CD4-positive, alpha-beta T cell treated with Interleukin-2 at 100 ng/mL for 4 hours (primary cell): ENCODE measurements at places on chromosomes 1 and 21.
A peak's percentile ranks its signal among the peaks of the same experiment; 100 is the strongest.

DNA sequence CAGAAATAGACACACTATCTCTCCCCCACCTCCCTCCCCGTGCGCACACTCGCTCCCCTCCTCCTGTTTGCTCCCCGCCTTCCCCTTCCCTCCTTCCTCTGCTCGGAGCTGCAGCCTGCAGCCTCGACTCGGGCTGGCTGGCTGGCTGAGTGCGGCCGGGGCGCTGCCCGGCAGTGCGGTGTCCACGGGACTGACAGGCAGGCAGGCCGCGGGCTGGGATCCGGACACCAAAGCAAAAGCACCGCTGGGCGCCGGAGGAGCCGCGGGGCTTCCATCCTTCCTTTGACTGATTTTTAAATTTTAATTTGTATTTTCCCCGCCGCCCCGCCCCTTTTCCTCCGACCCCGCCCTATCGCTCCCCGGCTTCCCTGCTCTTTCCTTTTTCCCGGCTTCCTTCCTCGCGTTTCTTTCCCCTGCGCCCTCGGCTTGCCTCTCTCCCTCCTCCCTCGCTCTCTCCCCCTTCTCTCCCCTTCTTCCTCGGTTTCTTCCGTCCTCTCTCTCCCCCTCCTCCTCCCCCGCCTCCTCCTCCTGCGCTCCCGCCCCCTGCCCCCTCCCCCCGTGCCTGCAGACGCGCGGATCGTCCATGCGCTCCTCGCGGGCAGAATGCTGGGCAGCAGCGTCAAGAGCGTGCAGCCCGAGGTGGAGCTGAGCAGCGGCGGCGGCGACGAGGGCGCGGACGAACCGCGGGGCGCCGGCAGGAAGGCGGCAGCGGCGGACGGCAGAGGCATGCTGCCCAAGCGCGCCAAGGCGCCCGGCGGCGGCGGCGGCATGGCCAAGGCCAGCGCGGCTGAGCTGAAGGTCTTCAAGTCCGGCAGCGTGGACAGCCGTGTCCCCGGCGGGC lies 109.4 kb downstream of the NAV1 start:
- no peak for DNase-seq

- DNase-seq: no peak
These were observed 130.0 kb upstream of the BACE2 start for GRCh38 chr21:41037936-41038335.

DNA sequence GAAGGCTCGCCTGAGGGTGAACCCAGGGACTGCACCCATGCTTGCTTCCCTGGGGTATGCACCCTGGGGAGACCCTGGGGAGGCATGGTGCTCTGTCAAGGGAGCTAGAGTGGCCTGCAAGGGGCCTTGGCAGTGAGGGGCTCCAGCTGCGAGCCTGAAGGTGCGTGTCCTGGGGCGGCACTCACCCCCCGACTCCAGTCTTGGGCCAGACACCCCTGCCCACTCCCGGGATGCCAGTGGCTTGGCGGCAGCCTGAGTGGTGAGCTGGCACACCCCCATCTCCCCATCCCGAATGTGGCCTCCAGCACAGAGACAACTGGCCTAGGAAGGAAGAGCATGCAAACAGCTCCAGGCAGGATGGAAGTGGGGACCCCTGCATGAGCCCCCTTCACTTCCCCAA lies 2.6 kb downstream of the SUMO3 start:
- DNase-seq: no peak

GRCh38 chr1:9886092-9886742 lies 23.9 kb downstream of the CTNNBIP1 start:
- DNase-seq: no peak

DNA sequence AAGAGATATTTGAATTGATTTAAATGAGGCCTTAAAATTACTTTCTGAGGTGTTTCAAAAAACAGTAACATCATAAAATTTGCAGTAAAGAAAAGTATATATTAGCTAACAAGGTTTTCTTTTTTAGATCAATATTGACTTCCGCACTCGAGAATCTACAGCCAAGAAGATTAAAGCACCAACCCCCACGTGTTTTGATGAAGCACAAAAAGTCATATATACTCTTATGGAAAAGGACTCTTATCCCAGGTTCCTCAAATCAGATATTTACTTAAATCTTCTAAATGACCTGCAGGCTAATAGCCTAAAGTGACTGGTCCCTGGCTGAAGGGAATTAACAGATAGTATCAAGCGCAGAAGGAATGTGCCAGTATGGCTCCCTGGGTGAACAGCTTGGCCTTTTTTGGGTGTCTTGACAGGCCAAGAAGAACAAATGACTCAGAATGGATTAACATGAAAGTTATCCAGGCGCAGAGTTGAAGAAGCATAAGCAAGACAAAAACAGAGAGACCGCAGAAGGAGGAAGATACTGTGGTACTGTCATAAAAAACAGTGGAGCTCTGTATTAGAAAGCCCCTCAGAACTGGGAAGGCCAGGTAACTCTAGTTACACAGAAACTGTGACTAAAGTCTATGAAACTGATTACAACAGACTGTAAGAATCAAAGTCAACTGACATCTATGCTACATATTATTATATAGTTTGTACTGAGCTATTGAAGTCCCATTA lies 3.6 kb downstream of the RGS1 start:
- DNase-seq: peak; percentile 48

DNA sequence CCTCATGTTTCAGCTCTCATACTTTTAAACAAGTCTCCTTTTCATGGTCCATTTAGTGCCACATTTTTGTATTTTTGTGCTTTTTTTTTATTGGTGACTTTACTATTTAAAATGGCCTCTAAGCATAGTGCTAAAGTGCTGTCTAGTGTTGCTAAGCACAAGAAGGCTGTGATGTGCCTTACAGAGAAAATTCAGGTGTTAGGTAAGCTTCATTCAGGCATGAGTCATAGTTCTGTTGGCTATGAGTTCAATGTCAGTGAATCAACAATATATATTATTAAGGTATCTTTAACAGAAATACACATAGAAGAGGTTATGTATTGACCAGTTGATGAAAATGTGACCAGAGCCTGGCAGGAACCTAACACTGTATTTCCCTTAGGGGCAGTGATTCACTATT lies 12.8 kb upstream of the FUBP1 start:
- no peak for DNase-seq

GRCh38 chr1:36760081-36760480 lies 274.2 kb downstream of the GRIK3 start:
- DNase-seq: no peak

GRCh38 chr1:19661721-19662228 lies 2.9 kb upstream of the HTR6 start:
- peak; percentile 69 for DNase-seq

GRCh38 chr1:55716151-55716550 lies 501.0 kb upstream of the USP24 start:
- no peak for DNase-seq

DNA sequence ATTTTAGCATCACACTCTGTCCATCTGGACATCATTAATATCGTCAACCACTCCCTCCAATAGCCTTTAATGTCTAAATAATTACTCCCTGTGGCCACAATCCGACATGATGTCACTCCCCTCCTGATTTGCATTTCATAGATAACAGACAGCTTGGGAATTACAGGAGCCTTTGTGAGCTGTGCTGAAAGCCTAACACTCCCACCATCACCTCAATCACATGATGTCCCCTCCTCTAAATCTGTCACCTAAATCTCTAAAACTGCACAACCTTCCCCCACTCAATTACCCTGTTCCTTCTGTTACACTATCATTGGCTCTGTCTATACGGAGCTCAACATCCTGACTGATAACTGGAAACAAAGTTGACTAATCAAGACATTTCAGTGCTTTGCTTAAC lies 14.3 kb downstream of the NHLH2 start:
- no peak for DNase-seq

DNA sequence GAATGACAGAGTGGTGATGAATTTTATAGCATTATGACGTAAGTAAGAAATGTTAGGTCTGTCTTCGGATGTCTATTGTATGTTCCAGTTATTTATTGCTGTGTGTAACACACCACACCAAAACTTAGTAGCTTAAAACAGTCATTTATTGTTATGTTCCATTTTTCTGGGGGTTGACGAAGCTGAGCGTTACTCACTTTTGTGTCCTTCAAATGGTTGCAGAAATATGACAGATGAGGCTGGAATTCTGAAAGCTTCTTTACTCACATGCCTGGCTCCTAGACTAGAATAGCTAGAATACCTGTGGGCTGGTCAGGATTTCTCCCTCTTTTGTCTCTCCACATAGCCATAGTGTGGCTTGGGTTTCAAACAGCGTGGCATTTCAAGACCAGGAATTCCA lies 62.1 kb upstream of the S1PR1 start:
- no peak for DNase-seq

DNA sequence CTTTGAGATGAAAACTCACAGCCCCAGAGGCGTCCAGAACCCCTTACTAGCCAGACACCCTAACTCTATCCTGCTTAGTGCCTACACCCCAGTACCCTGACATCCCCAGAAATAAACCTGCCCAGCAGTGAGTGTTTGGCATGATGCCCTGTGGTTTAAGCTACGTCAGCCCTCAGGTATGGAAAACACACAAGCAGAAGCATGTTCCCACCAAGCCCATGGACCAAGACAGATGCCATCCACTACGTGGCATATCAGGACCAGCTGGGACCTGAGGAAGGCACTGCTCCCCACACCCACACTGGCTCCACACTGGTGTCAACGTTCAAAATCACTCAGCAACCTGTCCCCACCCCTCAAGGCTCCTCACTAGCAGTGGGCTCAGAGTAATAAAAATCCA lies 116.4 kb downstream of the SYT2 start:
- DNase-seq: no peak

DNA sequence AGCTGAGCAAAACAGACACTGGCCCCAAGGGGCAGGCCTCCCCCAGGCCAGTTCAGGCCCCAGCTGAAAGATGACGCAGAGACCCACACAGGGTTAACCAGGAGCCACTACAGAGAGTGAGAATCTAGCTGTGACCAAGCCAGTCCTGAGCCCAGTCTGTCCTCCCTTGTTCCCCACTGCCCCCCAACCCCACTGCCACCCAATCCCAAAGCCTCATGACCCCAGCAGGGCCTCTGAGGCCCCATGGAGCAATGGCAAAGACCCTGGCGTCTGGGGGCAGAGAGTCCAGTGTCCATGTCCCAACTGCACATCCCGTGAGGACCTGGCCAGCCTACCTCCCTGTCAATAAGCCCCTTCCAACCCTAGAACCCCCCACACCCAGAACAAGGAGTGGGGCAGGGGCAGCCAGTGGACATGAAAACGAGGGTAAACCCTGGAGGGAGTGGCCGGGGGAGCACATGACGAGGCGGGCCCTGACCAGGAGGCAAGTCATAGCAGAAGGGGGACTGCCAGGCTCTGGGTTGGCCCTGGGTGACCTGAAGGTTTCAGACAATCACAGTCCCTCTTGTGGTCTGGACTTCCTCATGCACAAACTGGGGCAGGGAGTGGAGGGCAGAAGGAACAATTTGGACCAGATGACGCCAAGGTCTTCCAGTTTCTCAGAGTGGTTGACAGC lies 100.5 kb downstream of the GLIS1 start:
- no peak for DNase-seq

DNA sequence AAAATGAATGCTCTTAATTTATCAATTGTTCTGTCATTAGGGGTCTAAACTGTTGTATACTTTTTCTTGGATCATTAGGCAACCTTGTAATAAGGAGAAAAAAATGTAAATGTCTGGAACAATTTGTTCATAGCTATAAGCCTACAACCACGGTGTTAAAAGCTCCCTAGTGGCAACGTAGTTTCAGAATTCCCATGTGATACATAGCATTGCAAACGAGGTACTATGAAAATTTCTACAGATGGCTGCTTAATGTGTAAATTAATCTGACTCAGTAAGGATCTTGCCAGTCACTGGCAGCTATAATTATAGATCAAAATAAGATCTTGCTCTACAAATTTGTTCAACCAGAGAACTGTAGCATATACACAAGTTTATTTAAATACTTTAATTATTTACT lies 304.1 kb upstream of the ADGRL4 start:
- no peak for DNase-seq

- DNase-seq: no peak
These were observed 11.4 kb upstream of the SPSB1 start for GRCh38 chr1:9281071-9281827.

- DNase-seq: no peak
These were observed 190.4 kb downstream of the RGS7 start for GRCh38 chr1:241166625-241167024.

DNA sequence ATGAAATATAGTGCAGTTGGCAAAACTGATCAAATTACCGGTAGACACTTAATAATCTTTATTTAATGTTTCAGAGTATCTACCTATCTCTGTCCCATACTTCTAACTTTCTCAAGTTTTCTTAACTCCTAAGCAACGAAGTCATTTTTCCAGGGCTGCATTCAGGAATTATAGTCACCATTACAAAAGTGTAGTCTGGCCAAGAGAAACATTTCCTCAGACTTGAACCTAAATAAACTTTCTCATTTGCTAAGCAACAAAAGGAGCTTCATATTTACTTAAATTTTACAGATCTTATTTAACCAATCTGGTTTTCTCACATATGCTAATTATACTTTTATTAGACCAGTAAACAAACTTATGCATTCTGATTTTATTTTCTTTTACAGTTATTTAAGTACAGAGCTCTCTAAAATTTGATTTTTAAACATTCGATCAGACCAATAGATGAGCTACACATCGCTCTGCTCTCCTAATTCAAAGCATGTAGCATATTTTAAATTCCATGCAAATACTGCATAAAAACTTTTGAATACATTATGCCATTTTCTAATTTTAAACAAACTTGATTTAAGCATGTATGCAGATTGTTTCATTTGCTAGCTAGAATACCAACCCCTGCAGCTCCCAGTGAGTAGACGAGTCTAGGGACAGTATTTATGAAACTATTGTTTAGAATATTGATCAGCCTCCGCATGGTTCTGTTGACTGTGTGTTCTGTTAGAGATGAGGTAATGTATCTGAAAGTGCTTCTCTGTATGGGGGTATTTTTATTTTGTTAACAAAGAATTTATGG lies 201.4 kb downstream of the CHRM3 start:
- DNase-seq: no peak

DNA sequence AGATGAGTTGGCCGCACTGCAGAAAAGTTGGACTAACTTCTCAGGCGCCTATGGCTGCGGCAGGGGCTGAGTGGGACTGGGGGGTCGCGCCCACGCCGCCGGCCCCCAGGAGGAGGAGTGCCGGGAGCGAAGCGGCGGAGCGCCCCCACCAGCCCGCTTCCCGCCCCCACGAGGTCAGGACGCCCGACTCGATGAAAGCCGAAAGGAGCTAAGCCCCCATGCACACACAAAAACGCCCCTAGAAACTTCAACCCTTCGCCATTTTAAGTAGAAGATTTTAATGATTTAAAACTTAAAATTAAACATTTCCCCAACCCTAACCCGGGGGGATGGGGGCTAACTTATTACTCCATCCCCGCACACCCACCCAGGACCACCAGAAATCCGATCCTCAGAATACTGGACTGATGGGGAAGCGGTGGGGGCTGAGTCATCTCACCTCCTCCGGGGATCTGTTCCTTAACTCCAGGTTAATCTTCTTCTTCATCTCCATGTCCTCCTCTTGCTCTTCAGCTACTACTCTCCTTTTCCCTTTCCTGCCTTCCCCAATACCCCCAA lies 539 bp downstream of the ANP32E start:
- peak; percentile 11 for DNase-seq

GRCh38 chr1:154466921-154467417 lies 35.0 kb upstream of the TDRD10 start:
- peak; percentile 28 for DNase-seq
